Mucosa of gallbladder (tissue), 1 donor: ENCODE measurements at places on chromosomes 5 and 9. TPM values are rescaled to one million over a fixed set of nuclear protein-coding genes. Genes with fewer than 3 reads are reported as not detected.

GRCh38 chr9:78236551-78236910 lies 656 bp downstream of the CEP78 start:
- no peak for DNase-seq

The SHC3 gene
- 1.7 TPM for total RNA-seq

- DNase-seq = peak; percentile 13
These were observed 65.5 kb downstream of the INSYN2B start for GRCh38 chr5:169914766-169915165.

DNA sequence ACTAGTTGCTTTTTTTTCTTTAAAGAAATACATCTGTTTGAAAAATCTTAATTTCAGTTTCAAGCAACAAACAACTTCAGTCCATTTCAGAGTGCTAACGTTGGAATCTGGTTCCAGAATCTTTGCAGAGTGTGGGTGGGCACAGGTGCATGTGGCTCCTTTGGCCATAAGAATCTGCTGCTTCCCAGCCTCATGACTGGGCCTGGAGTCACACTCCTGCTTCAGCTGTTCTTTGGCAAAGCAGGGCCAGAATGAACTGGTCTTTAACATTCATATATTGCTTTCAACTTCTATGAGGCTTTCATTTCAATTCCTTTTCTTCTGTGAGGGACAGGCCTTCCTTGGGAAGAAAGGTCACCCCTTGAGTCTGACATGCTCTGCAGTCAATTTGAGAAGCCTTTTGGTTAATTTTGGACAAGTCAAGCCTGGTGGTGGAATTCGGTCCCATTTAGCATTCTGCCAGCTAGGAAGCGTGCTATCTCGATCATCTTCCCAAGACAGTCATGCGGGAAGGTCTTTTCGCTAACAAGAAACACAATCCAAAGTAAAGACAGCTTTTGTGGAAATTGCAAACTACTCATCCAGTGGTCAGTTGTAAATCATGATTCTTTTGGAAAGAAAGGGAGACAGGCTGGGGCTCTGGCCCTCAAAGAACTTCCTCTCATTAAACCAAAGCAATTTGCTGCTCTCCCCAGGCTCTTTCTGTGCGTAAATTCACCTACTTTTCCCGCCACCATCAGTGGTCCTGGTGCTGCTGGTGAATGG lies 55.2 kb downstream of the SLC1A3 start:
- DNase-seq = no peak

- DNase-seq = no peak
These were observed 116.3 kb downstream of the COL23A1 start for GRCh38 chr5:178473854-178474253.

DNA sequence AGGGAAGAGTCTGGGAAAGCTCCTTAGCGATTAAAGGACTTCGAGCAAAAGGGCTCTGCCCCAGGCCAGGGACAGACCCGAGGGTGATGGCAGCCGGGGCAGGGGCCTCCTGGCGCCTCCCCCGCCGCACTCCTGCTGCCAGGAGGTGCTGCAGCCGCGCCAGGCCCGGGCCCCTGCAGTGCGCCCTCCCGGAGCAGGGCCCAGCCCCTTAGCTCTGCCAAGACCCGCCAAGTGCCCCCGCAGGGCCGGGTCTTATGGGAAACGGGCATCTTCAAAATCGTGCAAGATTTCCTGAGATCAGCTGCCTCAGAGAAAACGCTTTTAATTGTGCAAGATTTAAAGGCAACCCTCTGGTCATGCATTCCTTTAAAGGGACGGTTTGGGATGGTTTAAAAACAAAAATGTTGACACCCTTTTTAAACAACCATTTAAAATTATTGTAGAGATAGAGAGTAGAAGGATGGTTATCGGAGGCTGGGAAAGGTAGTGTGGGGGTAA lies 52.4 kb downstream of the CDC14B start:
- DNase-seq = no peak

The OSMR gene
- total RNA-seq = 26.8 TPM

The BSPRY gene
- 16.0 TPM for total RNA-seq

DNA sequence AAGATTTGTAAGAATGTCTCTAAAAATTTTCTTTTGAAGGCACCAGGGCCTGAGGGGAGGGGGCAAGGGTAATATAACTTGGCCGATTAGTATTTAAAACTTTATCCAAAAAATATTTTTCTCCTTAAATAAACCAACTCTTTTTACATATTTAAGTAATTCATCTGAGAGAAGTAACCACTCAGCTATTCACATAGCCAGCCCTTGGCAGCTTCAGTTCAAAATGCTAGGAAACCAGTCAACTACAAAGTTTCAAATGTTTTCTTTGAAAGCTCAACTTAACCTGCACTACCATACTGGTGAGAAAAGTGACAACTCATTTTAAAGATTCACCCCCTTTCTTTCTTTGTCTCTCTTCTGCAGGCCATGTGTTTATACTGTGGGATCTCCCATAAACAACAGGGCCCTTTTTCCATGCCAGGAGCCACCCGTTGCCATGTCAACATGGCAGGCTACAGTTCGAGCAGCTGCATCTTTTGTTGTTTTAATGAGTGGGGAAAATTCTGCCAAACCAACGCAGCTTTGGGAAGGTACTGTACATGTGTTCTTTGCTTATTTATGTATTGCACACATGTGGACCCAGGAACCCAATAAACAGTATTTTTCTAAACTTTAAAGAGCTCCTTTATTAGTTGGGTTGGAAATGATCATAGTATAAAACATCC lies 46.3 kb downstream of the AOPEP start:
- no peak for DNase-seq

The ARID3C gene
- total RNA-seq = not detected

DNA sequence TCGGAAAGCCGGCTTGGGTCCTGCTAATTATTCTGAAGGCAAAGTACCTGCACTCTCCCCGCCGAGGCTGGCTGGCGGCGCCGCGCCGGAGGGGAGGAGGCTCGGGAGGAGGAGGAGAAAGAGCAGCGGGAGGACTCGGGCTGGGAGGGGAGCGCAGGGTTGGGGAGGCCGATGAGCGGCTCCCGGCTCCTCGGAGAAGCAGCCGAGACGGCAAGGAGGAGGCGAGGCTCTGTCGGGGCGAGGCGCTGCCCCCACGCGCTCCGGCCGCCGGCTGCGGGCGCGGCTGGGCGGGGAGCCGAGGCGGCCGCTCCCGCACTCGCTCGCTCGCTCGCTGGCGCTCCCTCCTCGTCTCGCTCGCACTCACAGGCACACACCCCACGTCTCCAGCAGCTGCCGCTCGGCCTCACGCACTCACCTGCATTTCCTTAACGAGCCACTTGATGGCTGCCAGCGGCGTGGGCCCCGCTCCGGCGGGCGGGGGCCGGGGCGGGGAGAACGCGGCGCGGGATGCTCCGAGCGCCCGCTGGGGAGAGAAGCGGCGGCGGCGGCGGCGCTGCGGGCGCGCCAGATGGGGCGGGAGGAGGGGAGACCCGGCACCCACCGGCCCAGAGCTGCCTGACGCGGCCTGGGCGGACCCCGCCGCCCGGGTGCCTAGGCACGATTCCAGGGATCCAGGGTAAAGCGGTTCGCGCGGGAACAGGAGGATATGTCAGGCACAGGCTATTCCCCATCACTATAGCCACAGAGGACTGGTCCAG lies at the start of gene PTPRD:
PTPRD (minus strand) TSS at position 362 of the 758 bp plus-strand sequence.
- DNase-seq = peak; percentile 62

- DNase-seq = no peak
These were observed 1824.4 kb upstream of the CDH9 start for GRCh38 chr5:28862860-28863196.

- DNase-seq = no peak
These were observed 21.6 kb downstream of the ANKS6 start for GRCh38 chr9:98774746-98775145.

The LRRC26 gene
- 0.43 TPM for total RNA-seq

DNA sequence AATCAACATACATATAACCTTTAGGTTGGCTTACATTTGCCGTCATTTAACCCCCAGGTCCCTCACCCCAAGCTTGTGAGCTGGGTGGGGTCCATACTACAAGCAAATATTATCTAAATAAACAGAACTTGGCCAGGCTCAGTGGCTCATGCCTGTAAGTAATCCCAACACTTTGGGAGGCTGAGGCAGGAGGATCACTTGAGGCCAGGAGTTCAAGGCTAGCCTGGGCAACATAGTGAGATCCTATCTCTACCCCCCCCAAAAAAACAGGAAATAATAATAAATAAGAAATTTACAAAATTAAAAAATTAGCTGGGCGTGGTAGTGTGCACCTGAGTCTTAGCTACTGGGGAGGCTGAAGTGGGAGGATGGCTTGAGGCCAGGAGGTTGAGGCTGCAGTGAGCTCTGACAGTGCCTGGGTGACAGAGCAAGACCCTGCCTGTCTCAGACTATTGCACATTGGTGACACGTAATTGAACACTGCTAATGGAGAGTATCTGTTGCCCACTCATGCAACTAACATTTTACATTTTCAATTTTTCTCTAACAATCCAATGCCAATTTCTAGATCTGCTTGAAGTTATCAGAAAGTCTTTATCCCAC lies 18.9 kb downstream of the FNBP1 start:
- no peak for DNase-seq

The NTRK2 gene
- total RNA-seq = 33.2 TPM
